ENCODE measurements at places on chromosomes 2 and 18.

DNA sequence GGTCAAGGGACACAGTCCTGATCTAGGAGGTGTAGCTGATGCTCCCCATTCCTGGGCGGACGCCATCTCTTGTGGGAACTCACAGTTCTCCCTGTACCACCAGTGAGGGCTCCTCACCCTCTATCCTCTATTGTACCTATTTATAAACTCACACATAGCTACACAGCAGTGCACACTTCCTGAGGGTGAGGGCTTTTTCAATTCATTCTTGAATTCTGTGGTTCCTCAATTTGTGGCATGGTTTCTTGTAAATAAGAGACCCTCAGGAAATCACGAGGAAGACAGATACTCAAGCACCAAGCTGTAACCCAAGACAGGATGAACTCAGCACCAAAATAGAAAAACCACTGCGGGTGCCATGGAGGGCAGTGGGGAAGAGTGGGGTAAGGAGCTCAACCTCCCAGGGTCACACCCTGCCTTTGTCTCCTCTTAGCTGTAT is 245.9 kb upstream of the PXDN start:
- no peak for DNase-seq

DNA sequence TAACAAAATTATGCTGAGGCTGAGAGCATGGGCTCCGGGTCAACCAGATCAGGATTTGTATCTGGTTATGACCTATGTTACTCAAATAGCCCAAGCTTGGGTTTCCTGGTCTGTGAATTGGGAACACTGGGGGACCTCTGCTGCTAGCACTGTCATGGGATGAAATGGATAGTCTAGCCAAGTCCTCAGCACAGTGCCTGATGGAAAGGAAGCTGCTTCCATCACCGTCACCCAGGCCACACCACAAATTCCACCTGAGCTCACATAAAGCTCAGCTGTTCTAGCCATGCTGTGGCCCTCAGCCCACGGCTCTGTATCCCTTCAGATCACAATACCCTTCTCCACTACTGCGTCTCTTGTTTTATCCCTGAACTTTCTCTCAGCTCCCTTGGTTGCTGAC is 179.6 kb upstream of the SP5 start:
- no peak for DNase-seq

GRCh38 chr2:98937906-98938305 is 1.9 kb upstream of the CRACDL start:
- DNase-seq, result no peak

GRCh38 chr2:189629531-189630453 is 31.5 kb upstream of the ASNSD1 start:
- DNase-seq, result no peak

DNA sequence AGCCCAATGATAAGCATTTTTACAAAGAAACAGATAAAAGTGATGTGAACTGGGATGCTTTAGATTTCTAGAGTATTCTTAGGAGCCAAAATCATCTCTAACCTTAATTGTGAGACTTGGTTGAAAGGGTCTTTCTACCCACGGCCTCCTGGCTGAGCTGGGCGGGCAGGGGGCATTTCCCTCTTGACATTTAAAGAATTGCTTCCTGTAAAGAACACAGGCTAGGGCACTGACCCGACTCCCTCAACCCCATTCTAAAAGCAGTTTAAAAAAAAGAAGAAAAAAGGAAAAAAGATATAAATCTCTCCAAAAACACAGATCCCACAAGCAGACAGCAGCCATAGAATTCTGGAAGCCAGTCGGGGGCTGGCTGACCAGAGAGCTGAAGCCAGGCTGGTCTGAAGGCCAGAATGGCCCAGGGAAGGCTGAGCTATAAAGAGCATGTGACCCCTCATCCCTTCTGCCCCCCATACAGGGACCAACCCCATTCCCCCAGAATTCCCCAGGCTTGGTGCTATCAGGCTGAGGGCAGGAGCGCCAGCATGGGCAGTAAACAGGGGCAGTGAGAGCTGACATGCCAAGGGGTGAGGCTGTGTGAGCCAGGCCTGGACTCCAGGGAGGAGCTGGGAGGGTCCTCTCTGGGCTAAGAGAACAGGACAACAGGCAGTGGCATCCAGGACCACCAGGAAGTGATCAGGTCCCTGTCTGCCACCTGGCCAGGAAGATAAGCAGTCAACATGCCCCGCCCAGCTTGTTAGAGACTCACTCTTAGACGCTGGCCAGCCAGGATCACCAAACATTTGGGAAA is 188.5 kb downstream of the HDAC4 start:
- DNase-seq, result no peak

- DNase-seq, result no peak
Measured at GRCh38 chr2:10763461-10763800, 42.0 kb downstream of the ATP6V1C2 start.

DNA sequence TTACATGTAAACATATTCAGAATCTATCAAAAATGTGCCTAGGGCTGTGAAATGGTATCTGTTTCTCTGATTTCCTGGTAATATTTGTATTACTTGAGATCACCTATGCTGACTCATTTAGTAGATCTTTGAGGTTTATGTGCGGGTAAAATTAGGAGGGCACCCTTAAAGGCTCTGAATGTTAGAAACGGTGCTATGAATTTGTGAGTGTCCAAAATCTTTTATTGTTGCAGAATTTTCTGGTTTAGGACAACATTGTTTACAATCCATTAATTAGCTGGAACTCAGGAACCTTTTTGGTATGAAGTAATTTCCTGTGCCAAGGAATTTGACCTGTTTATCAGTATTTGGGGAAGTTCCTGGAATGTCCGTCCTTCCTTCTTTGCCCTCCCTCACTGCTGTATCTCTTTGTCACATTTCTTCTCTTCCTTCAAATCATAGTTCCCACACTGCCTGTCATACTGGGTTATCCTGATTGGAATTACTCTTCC is 130.5 kb downstream of the TANC1 start:
- DNase-seq, result no peak

GRCh38 chr18:59993560-59993959 is 93.8 kb downstream of the PMAIP1 start:
- DNase-seq, result no peak

- DNase-seq, result no peak
Measured at GRCh38 chr2:189347540-189347939, 93.7 kb upstream of the WDR75 start.

DNA sequence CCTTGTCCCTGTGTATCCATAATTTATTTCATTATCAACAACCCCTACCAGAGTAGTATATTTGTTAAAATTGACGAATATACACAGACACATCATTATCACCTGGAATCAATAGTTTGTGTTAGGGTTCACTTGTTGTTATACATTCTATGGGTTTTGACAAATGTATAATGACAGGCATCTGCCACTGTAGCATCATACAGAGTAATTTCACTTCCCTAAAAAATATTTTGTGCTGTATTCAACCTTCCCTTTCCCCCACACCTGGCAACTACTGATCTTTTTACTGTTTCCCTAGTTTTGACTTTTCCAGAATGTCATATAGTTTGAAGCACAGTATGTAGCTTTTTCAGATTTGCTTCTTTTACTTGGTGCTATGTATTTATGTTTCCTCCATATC is 132.0 kb downstream of the ZNF804A start:
- DNase-seq, result no peak

DNA sequence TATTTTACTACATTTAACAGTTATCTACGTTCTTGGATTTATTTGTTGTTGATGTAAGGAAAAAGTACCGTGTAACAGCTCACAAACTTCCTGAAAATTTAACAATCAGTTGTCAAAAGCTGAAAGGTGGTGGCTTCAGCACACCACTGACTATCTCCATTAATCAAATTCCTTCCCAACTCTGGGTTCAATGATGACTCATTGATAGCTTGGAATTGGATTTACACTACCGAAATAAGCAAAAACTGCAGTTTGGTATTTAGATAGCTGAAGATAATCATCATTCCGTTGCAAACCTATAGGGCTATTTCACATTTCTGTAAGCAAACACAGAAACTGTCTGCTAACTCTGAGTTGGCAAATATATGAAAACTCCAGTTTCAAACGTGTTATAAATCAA is 322.3 kb upstream of the TFPI start:
- DNase-seq, result no peak

- DNase-seq, result no peak
Measured at GRCh38 chr2:1806254-1806653, 61.9 kb upstream of the PXDN start.

GRCh38 chr2:182117196-182117595 is 131.5 kb downstream of the PPP1R1C start:
- no peak for DNase-seq

GRCh38 chr18:6482198-6482977 is 67.7 kb upstream of the L3MBTL4 start:
- peak; percentile 27 for DNase-seq

GRCh38 chr2:127365211-127365643 is 22.5 kb downstream of the MAP3K2 start:
- no peak for DNase-seq
